A172 (cell line): ENCODE measurements at places on chromosomes 7 and 10. TPM values are rescaled to one million over a fixed set of nuclear protein-coding genes. Genes with fewer than 3 reads are reported as not detected.

Gene OR6V1
- total RNA-seq = not detected in 2 replicates

Gene CALHM3
- total RNA-seq = 4.7 and 4.8 TPM in 2 replicates

Gene ODAD2
- total RNA-seq = 53.3 and 63.0 TPM in 2 replicates

Gene FKBP6
- total RNA-seq = not detected in 2 replicates

Gene LRMDA
- 0.07 TPM in 1 of 2 replicates, not detected in the other for total RNA-seq

Gene GDF2
- not detected in 2 replicates for total RNA-seq

Gene PDZD7
- total RNA-seq = 2.2 and 5.0 TPM in 2 replicates

Gene RSPH10B2
- 0.05 TPM in 1 of 2 replicates, not detected in the other for total RNA-seq

Gene ANKRD1
- 705 and 1,018 TPM in 2 replicates for total RNA-seq

Gene CYP3A4
- total RNA-seq = not detected in 2 replicates

Gene HYAL4
- total RNA-seq = not detected in 2 replicates

Gene TFPI2
- total RNA-seq = 6.2 and 6.5 TPM in 2 replicates

Gene METTL27
- 2.3 and 3.1 TPM in 2 replicates for total RNA-seq

Gene MET
- 118 and 144 TPM in 2 replicates for total RNA-seq

- DNase-seq = peak; percentile 82
Observed at GRCh38 chr10:43287056-43288007, 20.5 kb upstream of the RASGEF1A start.

- no peak for DNase-seq
Observed at GRCh38 chr10:49270565-49270964, 28.4 kb upstream of the C10orf71 start.

DNA sequence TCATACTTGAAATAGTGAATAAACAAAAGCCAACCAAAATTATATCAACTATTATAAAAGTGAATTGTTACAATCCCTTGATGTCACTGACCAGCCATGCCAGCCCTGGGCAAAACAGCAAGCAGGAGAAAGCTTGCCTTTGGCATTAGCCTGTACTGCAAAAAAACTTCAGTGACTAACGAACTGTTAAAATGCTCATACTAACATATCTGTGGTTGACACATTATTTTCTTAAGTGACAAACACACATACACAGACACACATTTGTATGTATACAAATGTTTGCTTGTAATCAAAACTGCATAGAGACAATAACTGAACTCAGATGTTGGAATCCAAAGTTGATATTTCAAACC lies 29.5 kb downstream of the CHCHD3 start:
- no peak for DNase-seq

GRCh38 chr10:70330671-70331070 lies 46.9 kb upstream of the NPFFR1 start:
- DNase-seq = no peak

DNA sequence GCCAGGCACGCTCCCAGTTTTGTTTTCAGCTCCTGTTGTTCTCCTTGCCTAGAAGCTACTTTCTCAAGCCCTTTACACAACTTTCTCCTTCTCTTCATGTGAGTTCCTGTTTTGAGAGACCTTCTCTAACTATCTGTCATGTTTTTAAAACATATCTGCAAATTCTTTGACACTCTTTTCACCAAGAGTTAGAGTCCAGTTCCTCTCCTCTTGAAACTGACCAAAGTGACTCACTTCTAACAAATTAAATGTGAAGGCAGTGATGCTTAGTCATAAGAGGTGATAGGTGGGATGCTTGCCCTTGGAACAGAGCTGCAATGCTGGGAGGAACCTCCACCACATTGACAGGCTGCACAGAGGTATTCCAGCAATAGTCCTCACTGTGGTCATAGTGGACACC lies 25.3 kb downstream of the ZSCAN25 start:
- peak; percentile 13 for DNase-seq

- no peak for DNase-seq
Observed at GRCh38 chr7:108234971-108235450, 104.8 kb upstream of the LAMB4 start.

- no peak for DNase-seq
Observed at GRCh38 chr10:3548076-3548475, 236.9 kb downstream of the KLF6 start.

GRCh38 chr7:152341039-152341913 lies 94.5 kb downstream of the KMT2C start:
- DNase-seq = peak; percentile 47

DNA sequence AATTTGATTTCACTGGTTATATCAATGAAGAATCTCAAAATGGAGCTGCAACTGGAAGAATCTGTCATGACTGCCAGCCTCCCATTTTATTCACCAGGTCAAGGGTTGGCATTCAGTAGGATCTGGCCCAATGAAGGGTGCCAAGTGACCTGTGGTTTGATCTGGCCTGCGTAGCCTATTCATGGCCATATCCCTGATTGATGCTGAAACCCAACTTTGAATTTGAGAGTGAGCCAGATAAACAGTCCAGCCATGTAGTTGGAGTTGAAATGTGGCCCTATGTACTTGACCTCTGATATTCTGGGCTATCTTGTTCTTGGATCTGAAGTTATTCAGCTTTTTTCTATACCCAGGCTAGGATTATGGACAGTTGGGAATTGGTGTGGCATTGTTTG lies 1.5 kb downstream of the MKLN1 start:
- no peak for DNase-seq

GRCh38 chr10:60801522-60801921 lies 23.2 kb downstream of the CDK1 start:
- DNase-seq = no peak

- DNase-seq = no peak
Observed at GRCh38 chr7:36966636-36967035, 242.3 kb upstream of the AOAH start.

- DNase-seq = no peak
Observed at GRCh38 chr7:36131499-36131898, 21.6 kb upstream of the EEPD1 start.

DNA sequence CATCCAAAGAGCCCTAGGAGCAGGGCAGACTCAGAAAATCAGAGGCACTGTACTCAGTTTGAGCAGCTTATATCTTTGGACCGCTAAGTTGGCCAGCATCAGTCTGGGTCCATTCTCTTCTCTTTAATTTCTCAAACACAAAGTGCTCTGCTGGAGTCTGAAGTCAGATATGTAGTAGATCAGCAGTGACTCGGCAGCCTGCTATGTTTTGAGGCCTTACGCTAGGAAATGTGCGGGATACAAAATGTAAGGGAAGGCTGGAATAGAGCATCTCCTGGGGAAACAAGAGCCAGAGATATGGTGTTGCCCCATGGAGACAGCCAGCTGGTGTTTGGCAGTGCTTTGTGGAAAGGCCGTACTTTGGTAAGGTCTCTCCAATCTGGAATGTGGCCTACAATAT lies 60.6 kb upstream of the VKORC1L1 start:
- DNase-seq = no peak

DNA sequence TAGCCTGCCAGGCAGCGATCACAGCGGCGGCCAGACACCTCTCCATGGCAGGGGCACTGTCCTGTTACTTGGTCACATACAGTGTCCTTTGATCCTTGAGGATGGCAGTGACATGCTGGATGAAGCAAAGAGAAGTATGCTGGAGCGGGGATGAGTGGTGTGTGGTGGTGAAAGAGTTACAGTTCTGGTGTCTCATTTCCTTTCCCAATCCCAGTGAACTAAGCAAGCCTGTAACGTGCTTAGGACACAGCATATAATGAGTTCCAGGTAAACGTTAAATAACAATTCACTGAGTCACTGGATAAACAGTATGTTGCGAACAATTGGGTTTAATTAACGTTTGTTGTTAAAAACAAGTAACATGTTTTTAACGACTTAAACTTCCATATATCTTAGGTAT lies 63.5 kb upstream of the LAMB1 start:
- no peak for DNase-seq

DNA sequence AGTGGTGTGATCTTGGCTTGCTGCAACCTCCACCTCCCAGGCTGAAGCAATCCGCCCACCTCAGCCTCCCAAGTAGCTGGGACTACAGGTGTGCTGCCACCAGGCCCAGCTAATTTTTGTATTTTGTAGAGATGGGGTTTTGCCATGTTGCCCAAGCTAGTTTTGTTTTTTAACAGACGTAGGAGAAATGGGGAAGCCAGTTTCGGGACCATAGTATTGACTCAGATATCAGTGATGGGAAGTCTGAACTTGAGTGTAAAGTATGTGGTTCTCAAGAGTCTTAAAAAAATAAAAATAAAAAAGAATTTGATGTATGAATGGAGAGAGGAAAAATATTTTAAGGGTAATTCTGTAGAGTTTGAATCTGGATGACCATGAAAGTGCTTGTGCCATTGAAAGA lies 34.2 kb downstream of the SP4 start:
- no peak for DNase-seq

GRCh38 chr7:64555046-64555445 lies 7.8 kb downstream of the ZNF680 start:
- DNase-seq = no peak

GRCh38 chr7:37045681-37046179 lies 321.4 kb upstream of the AOAH start:
- DNase-seq = no peak

DNA sequence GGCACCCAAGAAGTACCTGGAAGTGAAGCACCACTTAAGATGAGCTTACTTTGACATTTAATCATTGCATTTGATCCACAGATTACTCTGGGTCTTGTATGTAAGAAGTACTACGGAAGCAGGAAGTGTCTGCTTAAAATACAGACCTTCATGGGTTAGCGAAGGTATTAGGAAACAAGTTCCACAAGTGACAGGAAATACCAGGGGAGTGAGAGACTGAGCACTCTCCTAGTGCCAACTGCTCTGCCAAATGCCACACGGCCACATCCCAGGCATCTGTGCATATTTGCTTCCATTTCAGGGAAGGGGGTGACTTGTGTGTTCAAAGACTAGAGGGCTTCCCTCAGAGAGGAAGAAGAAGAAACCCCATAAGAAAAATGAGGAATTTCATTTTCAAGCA lies 57.2 kb upstream of the ANK3 start:
- peak; percentile 71 for DNase-seq

GRCh38 chr7:132244903-132245480 lies 331.3 kb downstream of the PLXNA4 start:
- DNase-seq = no peak

DNA sequence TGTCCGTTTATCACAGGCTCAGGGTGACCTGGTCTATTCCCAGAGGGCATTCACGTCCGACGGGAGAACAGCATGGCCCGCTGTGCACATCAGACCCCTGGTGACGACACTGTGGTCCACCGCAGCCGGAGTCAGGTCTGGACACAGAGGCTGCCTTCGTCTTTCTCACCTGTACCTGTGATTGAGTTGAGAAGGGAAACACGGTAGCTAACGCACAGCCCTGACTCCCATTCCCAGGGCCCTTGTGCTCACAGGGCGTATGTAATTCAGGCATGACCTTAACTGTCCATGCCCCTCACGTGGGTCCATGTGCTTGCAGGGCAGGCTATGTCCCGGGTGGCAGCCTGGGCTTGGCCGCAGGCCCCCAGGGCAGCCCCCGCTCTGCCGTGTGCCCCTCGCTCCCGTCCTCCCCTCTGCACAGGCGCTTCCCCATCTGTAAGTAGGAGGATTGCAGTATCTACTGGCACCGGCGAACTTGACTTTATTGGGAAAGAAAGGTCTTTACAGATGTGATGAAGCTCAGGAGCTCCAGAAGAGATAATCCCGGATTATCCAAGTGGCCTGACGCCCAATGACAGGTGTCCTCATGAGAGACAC lies 221.3 kb upstream of the TCERG1L start:
- DNase-seq = no peak

DNA sequence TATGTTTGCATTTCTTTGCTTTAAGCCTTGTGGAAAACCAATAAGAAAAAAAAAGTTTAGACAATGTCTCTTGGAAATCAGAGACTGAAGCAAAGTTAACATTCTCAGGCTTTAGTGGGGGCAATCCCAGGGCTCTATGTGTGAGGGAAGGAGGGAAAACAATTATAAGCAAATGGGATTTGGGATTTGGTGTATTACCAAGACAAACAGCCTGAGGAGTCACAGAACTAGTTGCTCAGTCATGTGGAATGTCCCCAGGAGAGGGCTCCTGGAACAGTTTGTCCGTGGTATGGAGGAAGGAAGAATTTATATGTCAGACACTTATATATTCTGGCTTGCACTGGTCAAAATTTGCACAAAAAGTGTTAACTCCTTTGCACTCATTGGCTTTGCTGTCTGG lies 562.9 kb upstream of the TPK1 start:
- DNase-seq = peak; percentile 40

DNA sequence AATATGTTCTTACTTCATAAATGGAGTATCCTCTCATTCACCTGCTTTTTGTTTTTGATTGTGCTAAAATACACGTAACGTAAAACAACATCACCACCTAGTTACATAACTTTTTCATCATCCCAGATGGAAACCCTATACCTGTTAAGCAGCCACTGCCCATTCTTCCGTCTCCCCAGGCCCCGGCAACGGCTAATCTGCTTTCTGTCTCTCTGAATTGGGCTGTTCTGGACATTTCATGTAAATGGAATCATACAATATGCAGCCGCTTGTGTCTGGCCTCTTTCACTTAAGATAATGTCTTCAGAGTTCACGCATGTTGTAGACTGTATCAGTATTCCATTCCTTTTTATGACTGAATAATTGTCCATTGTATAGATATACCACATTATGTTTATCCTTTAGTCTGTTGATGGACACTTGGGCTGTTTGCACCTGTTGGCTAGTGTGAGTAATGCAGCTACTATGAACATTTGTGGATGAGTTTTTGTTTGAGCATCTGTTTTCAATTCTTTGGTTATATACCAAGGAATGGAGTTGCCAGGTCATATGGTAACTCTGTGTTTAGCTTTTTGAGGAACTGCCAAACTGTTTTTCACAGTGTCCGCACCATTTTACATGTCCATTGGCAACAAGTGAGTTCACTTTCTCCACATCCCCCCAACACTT lies 14.1 kb upstream of the SUN1 start:
- DNase-seq = peak; percentile 61

DNA sequence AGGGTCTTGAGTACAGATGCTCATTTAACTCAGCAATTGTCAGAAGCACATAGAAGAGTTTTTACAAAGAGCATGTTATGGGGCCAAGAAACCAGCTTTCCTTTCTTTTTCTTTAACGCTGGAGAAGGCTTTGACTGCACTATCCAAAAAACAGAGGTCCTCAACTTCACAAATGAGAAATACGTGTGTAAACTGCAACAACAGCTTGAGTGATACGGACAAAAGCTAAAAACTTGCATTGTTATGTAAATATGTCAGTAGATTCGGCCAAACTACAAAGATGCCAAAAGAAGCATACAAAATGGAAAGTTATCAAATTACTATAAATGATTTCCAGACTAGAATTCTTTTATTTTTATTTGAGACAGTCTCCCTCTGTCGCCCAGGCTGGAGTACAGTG lies 62.4 kb upstream of the C10orf90 start:
- DNase-seq = no peak

DNA sequence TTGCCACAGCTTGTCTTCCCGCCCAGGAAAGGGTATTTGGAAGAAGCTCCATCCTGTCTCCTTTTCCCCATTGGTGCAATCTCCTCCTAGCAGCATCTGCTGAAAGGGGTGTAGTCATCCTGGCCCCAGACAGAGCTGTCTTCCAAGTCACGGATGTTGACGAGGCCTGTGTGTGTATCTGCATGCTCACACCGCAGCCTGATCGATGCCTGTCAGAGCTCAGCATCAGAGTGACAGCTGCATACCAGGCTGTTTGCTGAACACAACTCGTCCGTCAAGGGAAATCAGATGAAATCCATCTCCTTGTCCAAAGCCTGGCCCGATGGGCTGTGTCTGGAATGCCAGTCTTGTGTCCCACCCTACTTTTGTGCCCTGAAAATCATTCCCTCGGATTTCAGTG lies 21.2 kb upstream of the LRRC4 start:
- no peak for DNase-seq
